ENCODE measurements at places on chromosomes 1 and 21.

DNA sequence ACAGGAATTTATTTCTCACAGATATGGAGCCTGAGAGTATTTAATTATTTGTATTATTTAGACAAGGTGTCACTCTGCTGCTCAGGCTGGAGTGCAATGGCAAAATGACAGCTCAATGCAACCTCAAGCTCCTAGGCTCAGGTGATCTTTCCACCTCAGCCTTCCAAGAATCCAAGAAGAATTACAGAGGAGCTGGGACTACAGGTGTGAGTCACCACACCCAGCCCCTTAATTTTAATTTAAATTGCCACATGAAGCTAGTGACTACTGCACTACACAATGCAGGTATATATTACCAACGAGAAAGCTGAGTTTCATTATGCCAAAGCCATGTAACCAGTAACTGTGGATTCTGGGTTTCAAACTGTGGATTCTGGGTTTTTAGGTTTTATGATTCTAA is 2.1 kb downstream of the KHDC4 start:
- no peak for DNase-seq

GRCh38 chr1:47712596-47713299 is 274.9 kb downstream of the FOXD2 start:
- DNase-seq, result no peak

- DNase-seq, result no peak
Observed at GRCh38 chr1:53237638-53238037, 680 bp downstream of the MAGOH start.

DNA sequence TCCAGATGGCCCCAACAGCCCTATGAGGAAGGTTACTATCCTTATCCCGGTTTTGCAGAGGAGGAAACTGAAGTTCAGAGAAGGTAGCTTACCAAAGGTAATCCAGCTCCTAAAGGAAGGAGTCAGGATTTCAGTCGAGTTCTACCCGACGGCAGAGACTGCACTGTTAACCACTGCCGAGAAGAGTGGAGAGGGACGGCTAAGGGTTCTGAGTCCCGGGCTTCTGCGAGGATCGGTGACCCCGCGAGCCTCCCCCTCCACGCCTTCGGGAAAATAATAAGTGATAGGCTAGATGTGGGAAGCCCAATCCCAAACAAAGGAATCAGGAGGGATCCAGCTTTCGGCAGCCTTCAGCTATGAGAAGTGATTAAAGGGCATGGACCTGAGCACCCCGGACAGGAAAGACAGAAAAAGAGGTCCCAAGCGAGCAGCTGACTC is 587 bp downstream of the TMEM53 start:
- peak; percentile 42 for DNase-seq

GRCh38 chr21:15437883-15438282 is 291.9 kb upstream of the USP25 start:
- peak; percentile 75 for DNase-seq

All from fibroblast of villous mesenchyme (primary cell).